Stimulated activated CD4-positive, alpha-beta T cell treated with anti-CD3 and anti-CD28 coated beads, Interleukin-1b, Interleukin-23, amount 100 ng/mL, for 1 hour (primary cell): ENCODE measurements at places on chromosomes 7 and 10.

DNA sequence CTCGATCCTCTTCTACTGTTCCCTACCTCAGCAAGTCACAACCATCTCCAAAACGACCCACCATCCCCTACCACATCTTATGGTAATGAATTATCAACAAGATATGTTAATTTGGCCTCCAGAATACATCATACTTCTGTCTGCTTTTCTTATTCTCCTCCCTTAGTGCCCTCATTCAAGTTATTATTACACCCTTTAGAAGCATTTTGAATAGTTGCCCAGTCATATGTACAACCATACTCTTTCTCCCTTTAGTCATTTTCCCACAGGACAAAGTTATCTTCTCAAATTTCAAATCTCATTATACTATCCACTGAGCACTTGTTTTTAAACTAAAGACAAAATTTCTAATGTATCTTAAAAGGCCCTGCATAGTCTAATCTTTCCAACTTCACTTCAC lies 71.0 kb downstream of the GNAT3 start:
- no peak for DNase-seq

DNA sequence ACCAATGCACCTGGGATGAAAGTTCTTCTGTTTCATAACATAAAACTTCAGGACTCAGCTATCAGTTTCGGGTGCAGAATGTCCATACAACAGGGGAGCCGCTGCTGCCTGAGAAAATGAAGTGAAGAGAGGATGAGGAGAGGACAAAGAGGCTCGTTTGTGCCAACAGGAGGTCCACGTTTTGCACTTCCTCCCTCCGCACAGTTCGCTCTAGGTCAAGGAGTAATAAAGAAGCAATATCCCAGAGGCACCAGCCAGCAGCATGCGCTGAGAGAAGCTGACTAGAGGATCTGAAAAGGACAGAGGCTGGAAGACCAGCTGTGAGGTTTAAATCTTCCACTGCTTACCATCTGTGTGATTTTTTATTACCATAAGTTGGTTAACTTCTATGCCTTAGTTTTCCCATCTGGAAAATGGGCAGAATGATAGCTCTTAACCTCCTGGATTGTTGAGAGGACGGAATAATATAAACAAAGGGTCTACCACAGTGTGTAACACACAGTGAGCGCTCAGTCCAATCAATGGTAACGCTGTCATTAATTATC lies 709 bp downstream of the GPAM start:
- no peak for DNase-seq

DNA sequence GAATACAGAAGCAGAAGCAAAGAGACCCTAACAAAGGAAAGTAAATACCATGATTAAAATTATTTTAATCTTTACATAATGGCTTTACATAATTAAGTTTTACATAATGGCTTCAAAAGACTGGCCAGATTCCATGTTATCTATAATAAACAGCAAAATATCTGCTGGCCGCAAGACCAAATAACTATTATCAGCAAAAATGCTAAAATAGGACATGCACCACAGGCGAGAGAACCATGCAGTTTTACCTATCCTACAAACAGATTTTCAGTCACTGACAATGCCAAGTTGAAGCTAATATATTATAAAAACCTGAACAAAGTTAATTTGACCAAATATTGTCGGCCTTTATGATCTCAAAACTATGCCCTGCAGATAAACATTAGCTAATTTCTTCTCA lies 34.2 kb upstream of the ANLN start:
- no peak for DNase-seq

DNA sequence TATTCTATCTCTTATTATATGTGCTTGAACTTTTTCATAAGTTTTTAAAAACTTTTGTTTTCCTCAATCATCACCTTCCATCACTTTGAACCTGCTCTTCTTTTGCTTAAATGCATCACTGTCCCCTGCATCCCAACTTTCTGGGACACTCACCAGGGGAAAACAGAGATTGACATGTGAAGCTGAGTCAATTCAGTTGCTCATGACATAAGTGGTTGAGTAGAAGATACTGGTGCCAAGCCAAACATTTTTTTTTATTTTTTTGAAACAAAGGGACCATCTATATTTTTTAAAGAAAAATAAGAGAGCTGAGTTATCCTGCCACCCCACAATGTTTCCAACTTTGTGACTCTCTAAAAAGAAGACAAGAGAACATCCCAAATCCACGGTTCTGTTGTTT lies 61.8 kb upstream of the AHR start:
- no peak for DNase-seq

- DNase-seq = no peak
Observed at GRCh38 chr10:99172128-99172738, 63.4 kb downstream of the HPSE2 start.

GRCh38 chr10:120420421-120420820 lies 36.6 kb upstream of the PLPP4 start:
- no peak for DNase-seq

DNA sequence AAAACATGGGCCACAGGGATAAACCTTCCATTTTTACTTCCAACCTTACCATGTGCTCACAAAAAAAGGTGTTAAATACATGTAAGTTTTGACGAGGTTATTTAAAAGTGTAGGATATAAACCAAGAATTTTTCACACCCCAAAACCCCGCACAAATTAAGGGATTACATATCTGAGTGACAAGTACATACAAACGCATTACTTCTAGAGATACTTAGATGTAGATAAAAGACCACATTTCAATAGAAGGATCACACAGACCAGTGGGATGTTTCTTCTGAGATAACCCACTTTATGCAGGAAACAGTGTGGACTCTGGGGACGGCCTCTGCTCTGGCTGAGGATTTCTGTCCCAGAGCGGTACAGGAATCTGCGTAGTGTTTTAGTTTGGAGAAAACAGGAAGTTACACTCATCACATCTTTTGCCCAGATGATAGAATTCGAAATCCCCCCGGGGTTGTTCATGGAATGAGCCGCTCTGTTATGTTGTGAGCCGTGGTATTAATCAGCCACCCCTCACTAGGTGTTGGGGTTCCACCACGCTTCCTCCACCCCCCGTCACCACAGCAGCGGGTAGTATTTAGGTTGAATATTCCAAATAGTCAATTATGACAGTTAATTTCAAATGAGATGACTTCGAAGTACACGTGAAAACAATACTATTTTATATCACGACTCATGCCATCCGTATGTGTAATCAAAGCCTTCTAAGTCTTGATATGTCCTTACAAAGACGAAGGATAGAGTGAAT lies 1.3 kb upstream of the CUL1 start:
- DNase-seq = peak; percentile 32

DNA sequence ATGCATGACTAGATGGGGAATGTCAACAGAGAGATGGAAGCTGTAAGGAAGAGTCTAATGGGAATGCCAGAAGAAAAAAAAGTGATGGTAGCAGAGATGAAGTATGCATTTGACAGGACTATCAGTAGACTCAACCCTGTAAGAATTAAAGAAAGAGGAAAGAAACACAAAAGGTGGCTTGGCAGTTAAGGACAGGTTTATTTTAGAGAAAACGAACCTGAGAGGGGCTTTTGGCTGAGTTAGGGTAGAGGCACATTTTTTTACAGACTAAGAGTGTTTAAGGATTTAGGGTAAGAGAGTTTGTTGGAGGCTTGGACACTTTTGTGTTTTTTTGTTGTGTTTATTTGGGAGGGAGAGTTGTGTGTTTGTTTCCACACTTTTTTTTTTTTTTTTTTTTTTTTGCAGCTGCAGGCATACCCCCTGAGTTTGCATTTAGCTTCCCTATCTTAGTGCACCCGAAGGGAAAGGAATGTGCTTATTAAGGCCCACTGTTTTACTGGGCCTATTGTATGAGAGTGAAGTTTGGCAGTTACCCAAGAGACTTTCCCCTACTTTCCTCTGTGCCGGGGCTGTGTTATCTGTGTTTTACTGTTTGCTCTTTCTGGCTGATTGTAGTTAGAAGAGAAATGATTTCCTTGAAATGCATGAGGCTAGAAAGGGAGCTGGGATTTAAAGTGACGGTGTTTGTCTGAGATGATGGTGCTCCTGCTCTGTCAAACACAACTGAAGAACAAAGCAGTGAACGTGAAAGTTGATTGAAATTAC lies 32.0 kb downstream of the NPVF start:
- DNase-seq = no peak

GRCh38 chr10:44056206-44056605 lies 328.7 kb downstream of the CXCL12 start:
- DNase-seq = no peak

- no peak for DNase-seq
Observed at GRCh38 chr10:16905320-16905719, 88.1 kb upstream of the RSU1 start.

- DNase-seq = no peak
Observed at GRCh38 chr10:86389441-86390193, 23.0 kb upstream of the GRID1 start.

- no peak for DNase-seq
Observed at GRCh38 chr10:16832351-16833080, 15.3 kb upstream of the RSU1 start.

GRCh38 chr7:112410092-112410491 lies 40.2 kb upstream of the IFRD1 start:
- no peak for DNase-seq

DNA sequence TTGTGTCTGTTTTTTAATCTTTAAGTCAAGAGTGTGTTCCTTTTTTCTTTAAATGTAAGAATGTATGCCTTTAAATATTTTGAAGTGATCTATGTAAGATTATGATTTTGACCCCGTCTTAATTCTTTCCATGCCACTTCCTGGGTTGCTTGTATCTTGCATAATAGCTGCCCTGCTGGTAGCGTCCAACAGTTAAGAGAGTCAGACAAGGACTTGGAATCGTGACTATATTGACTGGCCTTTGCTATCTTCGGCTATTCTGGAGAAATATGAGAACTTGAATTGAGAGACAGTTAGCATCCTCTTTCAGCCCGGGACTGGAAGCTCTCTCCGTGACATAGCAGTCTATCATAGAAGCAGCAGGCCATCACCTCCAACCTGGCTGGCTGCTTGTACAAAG lies 13.0 kb downstream of the NRP1 start:
- no peak for DNase-seq

DNA sequence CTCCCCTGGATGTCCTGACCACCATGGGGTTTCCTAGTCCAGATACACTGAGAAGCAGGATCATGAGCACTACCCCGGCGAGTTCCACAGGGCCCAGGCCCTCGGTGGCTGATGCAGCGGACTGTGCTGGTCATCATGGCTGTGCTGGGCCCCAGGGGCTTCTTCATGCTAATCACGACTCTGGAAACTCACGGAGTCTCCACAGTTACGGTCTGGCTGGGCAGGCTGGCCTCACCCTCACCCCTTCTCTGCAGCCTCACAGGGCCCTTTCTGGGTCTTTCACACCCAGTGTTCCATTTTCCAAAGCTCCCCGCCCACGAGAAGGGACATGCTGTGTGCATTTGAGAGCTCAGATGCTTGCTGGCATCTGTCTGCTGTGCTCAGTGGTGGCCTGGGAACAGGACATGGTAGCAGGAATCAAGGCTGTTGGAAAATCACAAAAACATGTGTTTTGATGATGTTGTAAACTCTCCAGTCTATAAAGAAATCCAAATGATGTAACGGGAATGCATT lies 119.0 kb downstream of the PTPN20 start:
- no peak for DNase-seq
